HCEC 1CT (cell line): ENCODE measurements at places on chromosomes 7 and 10.

DNA sequence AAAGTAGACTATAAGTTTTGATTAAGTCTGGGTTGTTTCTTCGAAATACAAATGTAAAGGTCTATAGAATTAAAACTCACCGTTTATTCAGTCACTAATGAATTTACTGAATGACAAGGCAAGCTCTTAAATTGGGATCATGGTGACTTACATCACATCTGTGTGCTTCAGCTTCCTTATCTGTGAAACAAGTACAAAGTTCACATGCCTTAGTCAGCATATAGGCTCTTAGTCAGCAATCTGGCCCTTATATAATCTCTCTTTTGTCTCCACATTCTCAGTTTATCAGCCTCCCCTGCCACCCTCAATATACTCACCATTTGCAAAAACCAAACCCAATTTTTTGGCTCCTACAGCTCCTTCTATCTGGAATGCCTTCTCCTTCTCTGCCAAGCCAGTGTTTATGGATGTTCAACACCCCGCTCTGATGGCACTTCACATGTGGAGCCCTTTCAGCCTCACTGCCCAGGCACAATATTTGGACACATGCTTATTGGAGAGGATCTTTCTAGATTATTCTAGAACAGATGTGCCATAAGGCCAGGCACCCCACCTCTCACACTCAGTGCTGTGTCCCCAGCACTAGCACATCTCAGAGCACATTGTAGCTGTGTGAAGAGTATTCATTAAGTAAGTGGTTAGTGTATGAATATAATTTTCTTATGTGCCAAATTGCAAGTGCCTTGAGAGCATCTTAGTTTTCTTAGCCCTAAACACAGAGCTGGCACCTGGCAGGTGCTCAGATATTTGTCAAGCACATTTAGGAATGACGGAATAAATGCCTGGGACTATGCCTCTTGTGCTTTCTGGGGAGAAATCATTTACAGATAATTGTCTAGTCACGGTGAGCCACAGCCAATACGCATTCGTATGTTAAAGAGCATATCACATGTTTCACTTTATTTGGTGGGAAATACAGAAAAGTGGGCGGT, 9.8 kb upstream of the LAMB1 start:
- peak; percentile 52 for DNase-seq

GRCh38 chr10:75233444-75234016, 2.2 kb downstream of the COMTD1 start:
- no peak for DNase-seq

DNA sequence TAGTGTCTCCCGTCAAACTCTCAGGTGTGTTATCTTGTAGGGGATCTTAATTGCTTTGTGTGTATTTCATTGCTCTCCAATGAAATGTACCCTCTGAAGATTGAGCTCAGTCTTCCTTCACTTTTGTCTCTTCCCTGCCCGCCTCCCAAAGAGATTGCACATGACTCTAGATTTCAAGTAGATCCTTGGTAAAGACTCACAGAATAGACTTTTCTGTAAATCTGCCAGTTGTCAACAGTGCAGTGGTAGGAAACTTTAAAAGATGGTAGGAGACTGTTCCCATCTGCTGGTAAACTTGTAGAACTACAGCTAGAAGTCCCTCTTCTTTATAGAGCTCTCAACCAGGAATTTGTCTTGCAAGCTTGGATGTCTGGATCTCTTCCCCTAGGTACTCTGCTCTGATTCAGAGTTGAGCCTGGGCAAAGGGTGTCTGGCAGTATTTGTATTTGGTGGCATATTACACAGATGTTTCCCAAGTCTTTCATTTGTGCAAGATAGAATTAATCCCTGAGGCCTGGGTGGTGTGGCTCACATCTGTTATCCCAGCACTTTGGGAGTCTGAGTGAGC, 9.6 kb downstream of the CCL26 start:
- DNase-seq: peak; percentile 78

DNA sequence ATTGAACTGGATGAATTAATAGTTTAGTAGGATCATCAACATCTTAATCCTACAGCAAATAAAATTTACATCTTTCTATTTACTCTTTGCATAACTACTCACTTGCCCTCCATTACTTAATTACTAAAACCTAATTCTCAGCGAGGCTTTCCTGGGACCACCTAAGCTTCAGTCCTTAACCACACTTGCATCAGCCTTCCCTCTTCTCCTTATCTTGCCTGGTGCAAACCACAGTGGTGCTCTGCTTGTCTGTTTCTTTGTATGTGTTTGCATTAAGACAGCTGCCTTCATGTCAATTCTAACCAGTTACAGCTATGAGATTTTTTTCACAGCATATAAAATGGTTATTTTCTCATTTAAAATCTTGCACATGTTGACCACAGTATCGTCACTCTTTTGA, 72.6 kb upstream of the ZNF92 start:
- DNase-seq: no peak

GRCh38 chr7:55493408-55493807, 78.9 kb downstream of the VOPP1 start:
- DNase-seq: no peak

- DNase-seq: no peak
These were observed 256.6 kb upstream of the SEMA3C start for GRCh38 chr7:81175275-81175940.

GRCh38 chr10:44425466-44425865, 40.6 kb upstream of the CXCL12 start:
- DNase-seq: no peak

- DNase-seq: no peak
These were observed 830.4 kb upstream of the IGFBP3 start for GRCh38 chr7:46751471-46751870.

- DNase-seq: no peak
These were observed 173.7 kb upstream of the PRPS1L1 start for GRCh38 chr7:18201350-18201749.

DNA sequence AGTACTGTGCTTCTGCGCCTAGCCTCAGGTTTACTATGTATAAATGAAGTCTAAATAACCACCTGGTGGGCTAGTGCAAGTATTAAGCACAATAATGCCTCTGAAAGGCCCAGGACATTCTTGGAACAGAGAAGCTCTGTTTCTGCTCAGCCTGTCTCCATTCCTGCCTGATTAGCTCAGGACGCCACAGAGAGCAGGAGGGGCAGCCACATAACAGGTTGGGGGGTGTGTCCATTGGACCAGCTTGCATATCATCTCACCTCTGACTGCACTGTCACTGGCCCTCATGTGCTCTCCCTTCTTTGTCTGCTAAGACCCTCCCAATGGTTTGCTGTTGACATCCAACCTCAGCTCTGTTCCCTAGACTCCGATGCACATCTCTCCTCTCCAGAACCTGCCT, 52.8 kb upstream of the IKZF1 start:
- DNase-seq: no peak

- DNase-seq: no peak
These were observed 173.0 kb downstream of the NSUN6 start for GRCh38 chr10:18478354-18478753.

- DNase-seq: peak; percentile 18
These were observed 49.9 kb downstream of the C10orf67 start for GRCh38 chr10:23294638-23295247.

GRCh38 chr7:73350306-73351068, 22.5 kb downstream of the FKBP6 start:
- DNase-seq: no peak

DNA sequence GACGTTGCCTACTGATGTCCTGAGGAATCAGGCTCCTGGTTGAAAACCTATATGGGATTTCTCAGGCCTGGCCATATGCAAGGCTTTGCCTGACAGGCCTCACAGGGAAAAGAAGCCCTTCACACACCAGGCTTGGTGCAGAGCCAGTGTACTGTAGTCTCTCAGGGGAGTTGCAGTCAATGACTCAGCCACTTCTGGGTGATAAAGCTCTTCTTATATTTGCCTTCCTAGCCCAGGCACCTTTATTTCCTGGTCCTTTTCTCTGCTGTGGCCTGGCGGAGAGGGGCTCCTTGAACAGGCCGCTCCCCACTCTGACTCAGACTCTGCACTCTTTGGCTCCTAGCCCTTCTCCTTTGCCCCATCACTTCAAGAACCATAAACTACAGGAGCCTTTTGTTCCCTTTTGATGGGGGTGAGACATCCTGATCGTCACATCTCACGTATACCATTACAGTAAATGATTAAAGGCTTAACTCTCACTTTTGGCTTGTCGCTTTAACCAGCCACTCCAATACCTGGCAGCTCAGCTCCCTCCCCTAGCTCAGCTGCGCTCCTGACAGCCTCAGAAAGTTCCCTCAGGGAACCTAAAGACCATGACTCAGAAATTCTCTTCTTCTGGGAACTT, 33.5 kb downstream of the DPY19L1 start:
- DNase-seq: peak; percentile 65

DNA sequence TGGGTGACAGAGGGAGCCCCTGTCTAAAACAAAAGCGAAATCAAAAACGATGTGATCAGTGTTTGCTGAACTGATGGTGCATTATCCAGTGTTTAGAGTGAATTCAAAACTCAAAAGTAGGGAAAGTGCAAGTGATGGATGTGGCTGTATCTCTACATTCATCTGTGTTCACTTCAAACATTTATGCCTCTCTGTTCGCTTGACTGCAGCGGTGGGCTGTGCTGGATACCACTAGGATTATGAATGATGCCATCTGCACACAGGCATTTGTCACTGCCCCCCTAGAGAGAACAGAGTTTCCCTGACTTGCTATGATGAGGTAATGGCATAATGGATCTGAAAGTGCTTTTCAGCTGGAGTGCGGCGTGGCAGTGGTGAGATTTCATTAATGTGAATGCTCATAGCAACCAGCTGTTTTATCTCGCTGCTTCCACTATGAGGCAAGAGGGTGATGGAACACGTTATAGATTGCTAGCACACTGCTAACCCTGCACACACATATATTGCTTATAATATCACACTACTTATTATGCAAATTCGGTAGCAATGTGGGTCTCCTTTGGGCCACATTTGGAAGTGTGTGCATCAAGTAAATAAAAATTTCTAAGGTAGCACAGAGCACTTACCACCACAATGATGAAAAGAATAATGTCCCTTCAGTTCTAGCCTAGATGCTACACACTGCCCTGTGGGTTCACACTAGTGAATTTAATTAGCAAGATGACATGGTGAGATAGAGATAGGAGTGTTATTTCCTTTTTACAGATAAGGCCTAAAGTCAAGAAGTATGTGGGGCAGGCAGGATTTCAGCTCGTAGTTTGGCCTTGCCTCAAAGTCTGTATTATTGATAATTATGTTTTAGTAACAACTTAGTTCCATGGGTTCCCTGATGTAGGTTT, 164.7 kb downstream of the CAMK1D start:
- no peak for DNase-seq

DNA sequence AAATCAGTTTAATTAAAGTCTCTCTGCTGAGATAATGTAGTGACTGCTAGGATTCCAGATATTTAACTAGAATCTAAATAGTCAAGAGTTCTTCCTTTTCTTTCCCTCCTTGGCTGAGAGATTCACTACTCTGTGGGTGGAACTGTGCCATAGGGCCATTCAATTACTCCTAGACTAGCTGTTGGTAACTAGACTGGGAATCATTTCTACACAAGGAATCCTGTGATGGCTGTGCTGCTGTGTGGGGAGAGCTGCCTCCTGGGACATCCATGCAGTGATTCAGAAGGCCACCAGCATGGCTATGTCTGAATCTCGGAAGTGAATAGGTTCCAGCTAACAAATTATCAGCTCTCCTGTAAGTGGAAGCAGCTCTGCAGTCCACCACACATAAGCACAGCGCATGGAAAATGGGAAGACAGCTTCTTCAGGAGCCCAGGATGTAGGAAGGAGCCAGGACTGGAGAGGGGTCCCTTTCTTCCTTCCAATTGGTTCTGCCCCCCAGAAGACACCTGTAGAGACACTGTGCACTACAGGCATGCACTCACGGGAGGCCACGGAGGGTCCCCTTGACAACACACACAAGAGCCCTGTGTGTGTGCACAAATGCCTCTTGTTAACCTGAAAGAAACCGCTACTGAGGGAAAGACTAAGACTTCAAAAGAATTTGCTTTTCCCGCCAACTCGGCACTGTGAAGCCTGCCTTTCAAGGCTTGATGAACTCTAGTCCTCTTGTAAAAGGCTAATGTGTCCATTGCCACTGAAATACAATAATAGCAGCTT, 66.5 kb downstream of the SCRN1 start:
- no peak for DNase-seq

DNA sequence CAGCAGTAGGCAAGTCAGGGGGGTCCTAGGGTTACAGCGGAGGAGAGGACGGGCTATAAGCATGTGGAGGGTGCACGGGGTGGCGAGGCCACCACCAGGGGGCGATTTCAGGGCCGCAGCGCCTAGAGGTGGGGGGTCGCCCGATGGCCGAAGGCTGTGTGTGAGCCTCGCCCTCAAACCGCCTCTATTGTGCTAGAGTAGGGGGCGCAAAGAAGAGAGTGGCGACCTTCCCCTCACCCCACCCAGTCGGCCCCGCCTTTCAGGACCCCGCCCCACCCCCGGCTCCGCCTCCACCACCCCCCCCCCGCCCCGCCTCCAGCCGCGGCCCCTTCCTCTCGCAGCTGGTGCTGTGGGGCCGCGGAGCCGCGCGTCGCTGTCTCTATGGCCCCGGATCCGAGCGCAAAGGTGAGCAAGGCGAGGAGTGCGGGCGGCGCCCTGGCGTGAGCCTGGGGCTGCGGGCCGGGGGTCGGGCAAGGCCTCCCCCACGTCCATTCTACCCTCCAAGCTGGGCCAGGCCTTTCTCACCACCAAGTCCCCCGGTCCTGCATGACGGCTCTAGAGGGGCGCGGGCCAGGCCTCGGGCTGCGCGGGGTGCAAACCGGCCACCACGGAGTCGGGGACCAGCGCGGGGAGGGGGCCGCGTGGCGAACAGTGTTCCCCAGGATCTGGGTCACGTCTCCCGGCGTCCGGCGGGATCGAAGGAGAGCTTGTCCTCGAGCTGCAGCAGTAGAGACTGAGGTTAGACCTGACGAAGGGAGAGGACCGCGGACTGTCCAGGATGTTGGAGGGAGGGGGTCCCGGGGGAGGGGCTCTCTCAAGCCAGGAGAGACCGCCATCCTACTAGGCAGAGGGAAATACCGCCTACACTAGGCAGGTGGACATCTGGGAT, at the start of gene SEMA4G:
SEMA4G (plus strand) TSS at position 318 of the 889 bp plus-strand sequence. CDS start 3,409 bp downstream, outside the sequence.
- DNase-seq: no peak

DNA sequence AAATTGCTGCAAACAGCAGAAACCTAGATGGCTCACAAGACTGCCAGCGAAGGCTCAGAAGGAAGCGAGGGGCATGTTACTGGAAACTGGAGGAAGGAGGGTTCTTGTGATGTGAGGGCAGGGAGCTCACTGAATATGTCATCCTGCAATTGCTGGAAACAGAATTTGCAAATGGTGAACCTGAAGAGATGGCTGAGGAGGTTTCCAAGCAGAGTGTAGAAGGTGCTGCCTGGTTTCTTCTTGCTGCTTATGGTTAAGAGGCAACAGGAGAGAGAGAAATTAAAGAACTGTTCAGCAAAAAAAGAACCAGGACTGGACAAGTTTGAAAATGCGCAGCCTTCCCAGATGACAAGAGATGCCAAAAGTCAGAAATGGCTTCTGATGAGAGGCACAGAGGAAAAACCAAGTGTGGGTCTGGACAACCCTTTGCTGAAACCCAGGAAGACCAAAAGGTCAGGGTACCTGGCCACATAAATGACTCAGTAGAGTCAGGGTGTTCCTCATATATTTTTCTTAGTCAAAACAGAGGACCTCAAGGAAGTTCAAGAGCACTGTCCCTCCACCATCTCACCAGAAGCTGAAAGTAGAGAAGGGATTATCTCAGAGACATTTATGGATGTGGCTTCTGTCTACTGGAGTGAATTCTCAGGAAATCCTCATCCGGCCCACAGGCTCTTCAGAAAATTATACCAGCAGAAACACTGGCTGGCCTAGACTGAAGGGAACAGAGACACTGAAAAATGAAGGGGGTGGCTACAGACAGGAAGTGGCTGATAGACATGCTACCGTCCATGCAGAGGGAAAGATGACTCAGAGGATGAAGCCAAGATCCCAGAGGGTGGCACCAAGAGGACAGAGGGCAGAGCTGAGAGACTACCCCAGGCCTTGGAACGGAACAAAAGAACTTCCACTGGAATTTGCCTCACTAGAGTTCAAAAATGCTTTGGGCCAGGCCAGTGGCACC, 10.1 kb downstream of the PAPOLB start:
- no peak for DNase-seq
